ENCODE measurements at places on chromosomes 6 and 20.

- no peak for DNase-seq
These were observed 6.8 kb downstream of the ARID1B start for GRCh38 chr6:156783958-156784357.

- DNase-seq, result no peak
These were observed 3.6 kb downstream of the DTNBP1 start for GRCh38 chr6:15659181-15659580.

DNA sequence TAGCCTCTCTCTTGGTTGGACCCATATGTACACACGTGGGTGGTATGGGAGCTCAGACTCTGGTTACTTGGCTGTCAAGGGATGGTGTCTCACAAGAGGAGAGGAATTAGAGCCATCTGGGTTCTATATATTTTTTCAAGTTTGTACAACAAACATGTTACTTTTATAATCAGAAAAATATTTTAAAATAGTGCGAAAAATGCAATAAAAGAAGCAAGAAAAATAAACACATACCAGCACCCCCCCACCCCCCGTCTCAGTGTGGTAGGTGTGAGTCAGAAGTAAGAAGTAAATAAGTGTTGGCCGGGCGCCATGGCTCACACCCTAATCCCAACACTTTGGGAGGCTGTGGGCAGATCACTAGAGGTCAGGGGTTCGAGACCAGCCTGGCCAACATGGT, 2.1 kb upstream of the TIAM2 start:
- no peak for DNase-seq

- DNase-seq, result no peak
These were observed 185.7 kb upstream of the FLRT3 start for GRCh38 chr20:14523090-14523489.

DNA sequence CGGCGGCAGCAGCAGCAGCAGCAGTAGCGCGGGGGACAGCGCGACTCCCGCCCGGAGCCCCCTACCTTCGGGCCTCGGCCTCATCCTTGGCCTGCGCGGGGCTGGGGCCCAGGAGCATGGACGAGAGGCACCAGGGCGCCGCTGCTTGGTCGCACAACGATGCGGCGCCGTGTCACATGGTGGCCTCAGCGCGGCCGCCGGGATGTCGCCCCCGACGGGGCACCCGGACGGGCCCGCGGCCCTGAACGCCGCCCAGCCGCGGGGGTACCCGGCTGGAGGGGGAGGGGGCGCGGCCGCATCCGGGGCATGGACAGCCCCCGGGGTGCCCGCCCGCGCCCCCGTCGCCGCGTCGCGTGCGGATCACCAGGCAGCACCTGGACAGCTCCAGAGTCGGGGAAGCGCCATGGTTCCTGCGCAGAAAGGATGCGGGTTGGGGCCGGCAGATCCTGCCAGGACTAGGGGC, 57.1 kb downstream of the CDH22 start:
- DNase-seq, result no peak

DNA sequence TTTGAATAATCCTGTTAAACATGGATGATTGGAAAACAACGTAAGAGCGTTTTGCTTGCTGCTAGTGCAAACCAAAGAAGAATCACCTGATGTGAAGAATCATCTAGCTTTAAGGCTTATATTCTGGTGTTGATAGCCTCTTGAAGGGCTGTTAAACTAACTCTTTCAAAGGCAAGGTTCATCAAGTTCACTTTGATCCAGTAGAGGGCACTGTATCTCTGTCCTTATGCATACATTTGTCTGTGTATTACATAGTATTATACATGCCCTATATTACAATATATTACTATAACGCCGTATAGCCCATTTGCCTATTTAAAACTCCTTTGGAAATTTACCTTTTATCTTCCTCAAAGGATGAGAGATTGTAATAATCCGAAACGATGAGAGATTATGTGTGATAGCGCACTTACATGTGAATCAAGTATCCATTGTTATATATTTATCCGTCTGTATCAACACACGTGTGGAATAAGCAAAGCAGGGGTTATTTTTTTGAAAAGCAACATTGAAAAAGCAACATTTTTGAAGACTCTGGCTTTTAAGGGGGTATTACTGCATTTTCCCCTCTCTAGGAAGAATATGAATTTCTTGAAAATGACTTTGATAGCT, 50.8 kb upstream of the NRN1 start:
- DNase-seq, result no peak

- DNase-seq, result no peak
These were observed 76.9 kb upstream of the SIRPA start for GRCh38 chr20:1818247-1818840.

DNA sequence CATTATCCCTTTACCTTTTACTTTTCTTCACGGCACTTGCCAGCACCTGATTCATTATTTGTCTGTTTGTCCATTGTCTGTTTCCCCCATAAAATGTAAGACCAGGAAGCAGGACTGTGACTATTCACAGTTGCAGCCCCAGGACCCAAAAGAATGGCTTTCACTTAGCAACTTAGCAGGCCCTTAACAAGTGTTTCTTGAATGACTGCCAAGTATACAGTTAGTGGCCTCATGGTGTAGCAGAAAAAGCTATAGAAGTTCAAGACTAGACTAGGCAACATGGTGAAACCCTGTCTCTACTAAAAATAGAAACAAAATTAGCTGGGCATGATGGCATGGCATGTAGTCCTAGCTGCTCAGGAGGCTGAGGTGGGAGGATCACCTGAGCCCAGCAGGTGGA, 4.3 kb downstream of the SLC26A8 start:
- no peak for DNase-seq

DNA sequence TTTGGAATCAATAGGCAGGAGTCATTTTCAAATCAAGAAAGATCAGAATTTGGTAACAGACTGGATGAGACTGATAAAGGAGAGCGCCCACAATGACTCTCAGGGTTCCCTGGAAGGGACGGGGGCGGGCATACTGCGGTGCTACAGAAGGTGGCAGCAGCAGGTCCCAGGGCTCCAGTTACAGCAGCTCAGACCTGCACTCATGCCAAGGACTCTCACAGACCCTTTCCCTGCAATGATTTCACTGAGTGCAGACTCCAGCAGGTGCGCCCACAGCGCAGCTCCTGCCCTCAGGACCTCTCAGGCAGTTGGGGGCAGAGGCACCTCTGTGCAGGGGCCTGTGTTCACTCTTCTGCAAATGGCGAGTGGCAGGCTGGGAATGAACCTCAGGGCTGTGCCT, 359.8 kb downstream of the ZFAND3 start:
- no peak for DNase-seq

- no peak for DNase-seq
These were observed 8.4 kb downstream of the TPBG start for GRCh38 chr6:82371799-82372546.
